ENCODE measurements at places on chromosomes 6 and 20. TPM values are rescaled to one million over a fixed set of nuclear protein-coding genes. Genes with fewer than 3 reads are reported as not detected.

The MAP1LC3A gene
- 13.6 TPM for total RNA-seq

The SOX18 gene
- total RNA-seq, result 7.1 TPM

The SLC35F1 gene
- 0.46 TPM for total RNA-seq

The CRISP2 gene
- 0.19 TPM for total RNA-seq

The RALY gene
- total RNA-seq, result 31.9 TPM

The SYCP2 gene
- 2.4 TPM for total RNA-seq

The DYNLT2 gene
- total RNA-seq, result 0.66 TPM

The BTBD3 gene
- total RNA-seq, result 21.4 TPM

The BHLHE23 gene
- not detected for total RNA-seq

The RREB1 gene
- 29.6 TPM for total RNA-seq

The RNF144B gene
- 5.5 TPM for total RNA-seq

The RPRD1B gene
- total RNA-seq, result 9.2 TPM

The VSTM2L gene
- total RNA-seq, result 1.1 TPM

The FAM162B gene
- total RNA-seq, result 1.1 TPM

The SIRPD gene
- total RNA-seq, result not detected

The GPR63 gene
- total RNA-seq, result 1.2 TPM

The PGC gene
- total RNA-seq, result 3.0 TPM

The IL17A gene
- not detected for total RNA-seq

The GSTA3 gene
- total RNA-seq, result not detected

The PTPRK gene
- total RNA-seq, result 50.2 TPM

The MLN gene
- total RNA-seq, result not detected

The TGM3 gene
- total RNA-seq, result 0.06 TPM

The ARG1 gene
- total RNA-seq, result not detected

The DDX43 gene
- total RNA-seq, result 0.55 TPM

The MED20 gene
- 13.1 TPM for total RNA-seq

The SLC17A3 gene
- total RNA-seq, result not detected

The ABCF1 gene
- 21.7 TPM for total RNA-seq

The CBFA2T2 gene
- 6.5 TPM for total RNA-seq

The MYCT1 gene
- 1.3 TPM for total RNA-seq

The MRPS18A gene
- total RNA-seq, result 11.1 TPM

The SCAF8 gene
- 17.2 TPM for total RNA-seq

The FAM83C gene
- not detected for total RNA-seq

The C20orf204 gene
- 0.81 TPM for total RNA-seq

The MUC22 gene
- total RNA-seq, result not detected

The ENTPD6 gene
- total RNA-seq, result 47.4 TPM

The DHX35 gene
- total RNA-seq, result 5.1 TPM

The ECT2L gene
- total RNA-seq, result not detected

The TRIM40 gene
- not detected for total RNA-seq

The HSPA12B gene
- total RNA-seq, result 2.1 TPM

The SLC17A1 gene
- not detected for total RNA-seq

The PHIP gene
- total RNA-seq, result 17.9 TPM

The OXT gene
- total RNA-seq, result not detected

The DPPA5 gene
- not detected for total RNA-seq

The GJA10 gene
- total RNA-seq, result not detected

The KATNA1 gene
- total RNA-seq, result 4.4 TPM

The KHDC1L gene
- total RNA-seq, result not detected

The ADGB gene
- total RNA-seq, result not detected

The PRR18 gene
- 0.12 TPM for total RNA-seq

Measured in pancreas (tissue), 10 donors.